Central memory CD8-positive, alpha-beta T cell (primary cell): ENCODE measurements at places on chromosomes 2 and 18.

DNA sequence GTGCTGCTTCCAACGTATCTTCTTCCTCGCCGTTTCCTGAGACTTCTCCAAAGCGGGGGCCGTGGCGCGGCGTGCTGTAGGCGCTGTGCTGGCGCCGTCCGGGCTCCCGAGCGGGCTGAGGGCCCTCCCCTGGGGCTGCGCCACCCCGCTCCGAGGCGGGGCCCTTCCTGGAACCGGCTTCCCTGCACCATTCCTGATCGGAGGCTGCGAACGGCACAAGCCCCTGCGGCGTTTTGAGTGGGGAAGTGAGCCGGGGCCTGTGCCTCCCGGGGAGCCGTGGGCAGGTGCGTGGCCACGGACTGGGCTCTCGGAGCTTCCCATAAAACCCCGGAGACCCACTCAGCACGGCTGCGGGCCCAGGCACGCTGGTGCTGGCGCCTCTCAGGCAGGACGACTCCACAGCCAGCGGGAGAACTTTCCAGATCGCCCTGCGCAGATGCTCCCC lies 74.7 kb downstream of the PSMG2 start:
- peak overlapping the region; percentile 16 for H3K4me3 ChIP-seq
- peaks cover 12% of the 10 kb centered on the region for H3K4me1 ChIP-seq
- H3K27ac ChIP-seq, result no peak overlapping the region
- peaks cover 12% of the 10 kb centered on the region for H3K36me3 ChIP-seq
- DNase-seq, result no peak

DNA sequence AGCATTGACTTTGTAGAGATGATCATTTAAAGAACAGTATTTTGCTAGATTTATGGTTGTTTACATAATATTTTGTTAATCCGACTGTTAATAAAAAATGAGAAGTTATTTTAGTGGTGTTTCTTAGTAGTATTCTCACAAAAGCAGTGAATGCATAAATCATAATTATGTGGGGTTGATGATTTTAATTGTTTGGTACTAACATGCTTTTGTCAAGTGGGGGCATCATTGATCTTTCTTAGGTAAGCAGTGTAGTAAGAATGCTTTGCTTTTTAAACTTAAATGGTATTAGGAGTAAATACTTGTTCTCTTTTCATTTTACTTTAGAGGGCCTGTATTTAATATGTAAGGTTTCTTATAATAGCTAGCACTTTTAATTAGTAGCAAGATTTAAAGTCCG lies 109.2 kb upstream of the OTX1 start:
- no peaks in the 10 kb centered on the region for H3K27me3 ChIP-seq
- no peak overlapping the region for H3K4me3 ChIP-seq
- no peak for DNase-seq
- H3K4me1 ChIP-seq, result no peaks in the 10 kb centered on the region
- H3K36me3 ChIP-seq, result peaks cover 2% of the 10 kb centered on the region

DNA sequence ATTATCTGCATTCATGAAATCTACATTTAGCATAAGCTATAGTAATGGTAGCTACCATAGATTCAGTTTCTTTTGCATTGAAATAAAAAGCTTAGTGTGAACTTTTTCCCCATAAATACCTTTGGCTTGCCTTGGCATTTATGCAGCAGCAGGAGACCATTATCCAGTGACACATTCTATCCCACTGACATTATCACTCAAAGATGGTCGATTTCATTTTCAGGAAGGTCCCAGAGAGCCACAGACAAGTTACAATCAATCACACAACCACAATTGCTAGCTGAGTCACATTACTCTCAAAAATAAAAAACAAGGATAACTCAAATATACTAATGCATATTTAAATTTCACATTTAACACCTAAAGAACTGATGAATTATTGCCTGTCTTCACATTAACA lies 512.7 kb upstream of the CDH2 start:
- no peak for DNase-seq
- no peak overlapping the region for H3K27ac ChIP-seq
- H3K4me1 ChIP-seq, result no peaks in the 10 kb centered on the region
- no peaks in the 10 kb centered on the region for H3K27me3 ChIP-seq
- H3K36me3 ChIP-seq, result peaks cover 4% of the 10 kb centered on the region

- H3K27me3 ChIP-seq, result peaks cover 10% of the 10 kb centered on the region
- peaks cover 2% of the 10 kb centered on the region for H3K36me3 ChIP-seq
- H3K4me3 ChIP-seq, result no peak overlapping the region
- no peak for DNase-seq
These were observed 59.2 kb downstream of the RPL37A start for GRCh38 chr2:216557820-216558219.

DNA sequence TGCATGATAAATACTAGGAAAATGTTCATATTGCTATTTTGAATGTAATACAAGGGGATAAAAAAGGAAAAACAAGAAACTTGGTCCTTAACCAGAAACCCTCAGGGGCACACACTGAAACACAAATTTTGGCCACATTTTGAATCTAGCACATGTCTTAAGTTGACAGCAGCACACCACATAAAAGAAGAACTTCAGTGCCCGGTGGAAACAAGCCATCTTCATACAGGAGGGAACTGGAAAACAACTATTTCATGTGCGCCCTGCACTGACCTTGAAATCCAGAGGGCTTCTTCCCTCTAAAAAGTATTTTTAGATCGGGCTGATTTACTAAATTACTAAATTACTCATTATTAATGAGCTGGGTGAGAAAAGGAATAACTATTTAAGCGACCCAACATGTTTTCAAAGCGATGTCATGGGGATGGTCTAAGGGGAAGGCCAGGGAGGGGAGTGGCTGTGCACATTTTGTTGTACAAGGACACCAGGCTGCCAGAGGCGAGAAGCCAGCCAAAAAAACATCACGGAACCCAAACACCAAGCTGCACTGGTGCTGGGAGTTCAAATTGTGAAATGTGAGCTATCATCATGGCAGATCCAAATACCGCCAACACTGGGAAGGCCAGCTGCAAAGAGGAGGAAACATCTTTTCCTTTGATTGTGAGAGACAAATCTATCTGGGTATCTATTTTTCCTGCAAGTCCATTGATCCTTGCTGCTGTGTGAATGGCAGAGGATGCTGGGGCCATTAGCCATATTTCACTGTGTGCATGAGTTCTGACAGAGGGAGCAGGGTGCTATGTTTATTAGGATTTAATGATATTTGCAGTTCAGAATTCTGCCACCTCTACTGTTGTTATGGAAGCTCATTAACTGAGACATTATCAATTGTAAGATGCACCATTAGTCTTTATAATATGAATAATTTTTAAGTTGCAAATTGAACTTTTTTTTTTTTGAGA lies 150.7 kb upstream of the LMAN1 start:
- no peak overlapping the region for H3K27ac ChIP-seq
- no peak for DNase-seq
- no peak overlapping the region for H3K4me3 ChIP-seq
- no peaks in the 10 kb centered on the region for H3K4me1 ChIP-seq
